ENCODE measurements at places on chromosomes 16 and 17.
A peak's percentile ranks its signal among the peaks of the same experiment; 100 is the strongest.

DNA sequence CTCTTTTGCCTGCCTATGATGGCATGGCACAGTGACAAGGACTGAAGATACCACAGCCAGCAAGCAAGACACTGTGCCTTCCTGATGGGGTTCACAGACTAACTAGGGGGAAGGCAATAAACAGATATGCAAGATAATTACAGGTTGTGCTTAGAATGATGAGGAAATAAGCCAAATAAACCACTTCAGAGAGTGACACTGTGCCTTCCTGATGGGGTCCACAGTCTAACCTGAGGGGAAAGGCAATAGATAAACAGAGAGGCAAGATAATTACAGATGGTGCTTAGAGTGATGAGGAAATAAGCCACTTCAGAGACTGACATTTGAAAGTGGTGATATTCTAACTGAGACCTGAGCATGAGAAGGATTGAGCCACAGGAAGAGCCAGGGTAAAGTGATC, 84.2 kb downstream of the HS3ST2 start:
- DNase-seq, result no peak

GRCh38 chr16:84791088-84791487, 28.7 kb upstream of the CRISPLD2 start:
- no peak for DNase-seq

GRCh38 chr16:85173981-85174751, 61.9 kb upstream of the CIBAR2 start:
- no peak for DNase-seq

DNA sequence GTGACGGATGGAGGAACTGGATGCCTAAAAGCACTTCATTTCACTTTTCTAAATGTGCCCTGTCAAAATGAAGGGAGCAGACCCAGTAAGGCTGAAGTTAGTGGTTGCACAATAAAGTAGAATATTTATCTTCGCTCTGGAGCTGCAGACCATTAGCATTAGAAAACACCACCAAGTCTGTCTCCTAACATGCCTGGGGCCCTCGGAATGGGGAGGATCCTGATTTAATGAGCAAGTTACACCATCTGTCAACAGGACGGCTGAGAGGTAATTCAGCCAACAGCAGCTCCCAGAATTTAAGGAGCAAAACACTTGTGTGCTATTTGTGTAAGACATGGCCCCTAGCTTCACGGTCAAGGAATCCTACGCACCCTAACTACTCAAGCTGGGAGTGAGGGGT, 22.3 kb downstream of the CA10 start:
- DNase-seq, result no peak

DNA sequence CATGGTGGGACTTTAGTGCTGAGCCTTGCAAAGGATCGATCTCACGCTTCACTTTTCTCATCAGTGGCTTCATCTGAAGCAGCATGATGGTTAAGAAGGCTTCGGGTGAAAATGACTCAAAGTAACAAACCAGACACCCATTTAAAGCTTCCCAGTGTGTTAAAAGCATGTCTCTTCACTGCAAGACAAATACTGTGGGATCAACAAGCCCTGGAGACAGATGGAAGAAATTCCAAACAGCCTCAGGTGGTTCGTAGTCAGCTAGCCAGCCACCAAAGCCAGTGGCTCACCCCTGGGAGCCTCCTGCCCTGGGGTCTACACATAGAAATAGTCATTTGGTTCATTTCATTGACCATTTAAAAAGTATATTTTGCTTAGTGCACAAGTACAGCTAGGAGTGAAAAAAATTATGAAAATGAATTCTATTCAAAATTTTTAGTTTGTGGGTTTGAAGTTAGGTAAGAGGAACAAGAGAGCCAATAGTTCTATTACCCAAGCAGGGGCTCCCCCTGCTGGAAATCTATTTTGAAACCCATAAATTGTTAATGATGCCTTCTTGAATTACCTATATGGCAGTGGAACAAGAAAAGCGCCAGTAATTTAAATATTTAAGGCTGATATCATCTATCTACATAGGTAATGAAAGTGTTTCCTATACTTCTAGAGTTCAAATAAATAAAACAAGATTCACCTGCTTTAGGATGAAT, 51.6 kb downstream of the PMP22 start:
- DNase-seq, result no peak

GRCh38 chr16:4214215-4214621, 27.7 kb downstream of the SRL start:
- DNase-seq, result no peak

DNA sequence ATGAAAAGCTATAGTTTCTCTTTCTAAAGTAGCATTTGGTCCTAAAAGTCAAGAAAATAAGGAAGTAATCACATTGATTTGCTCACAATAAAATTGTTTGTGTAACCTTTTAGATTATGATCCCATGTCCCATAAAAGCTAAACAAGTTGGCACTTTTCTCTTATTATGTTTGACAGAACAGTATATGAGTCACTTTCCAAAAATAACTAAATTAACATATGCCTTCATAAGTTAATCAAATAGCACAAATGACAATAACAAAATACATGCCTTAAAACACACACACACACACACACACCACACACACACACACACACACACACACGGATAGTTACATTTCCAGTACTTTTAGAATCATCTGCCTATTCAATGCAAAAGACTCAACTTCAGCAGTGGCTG, 2.8 kb downstream of the MED13 start:
- DNase-seq, result no peak

- DNase-seq, result no peak
These were observed 7.2 kb upstream of the VASN start for GRCh38 chr16:4364196-4365013.

- no peak for DNase-seq
These were observed 1739.1 kb downstream of the TP53TG3F start for GRCh38 chr16:35198223-35199199.

DNA sequence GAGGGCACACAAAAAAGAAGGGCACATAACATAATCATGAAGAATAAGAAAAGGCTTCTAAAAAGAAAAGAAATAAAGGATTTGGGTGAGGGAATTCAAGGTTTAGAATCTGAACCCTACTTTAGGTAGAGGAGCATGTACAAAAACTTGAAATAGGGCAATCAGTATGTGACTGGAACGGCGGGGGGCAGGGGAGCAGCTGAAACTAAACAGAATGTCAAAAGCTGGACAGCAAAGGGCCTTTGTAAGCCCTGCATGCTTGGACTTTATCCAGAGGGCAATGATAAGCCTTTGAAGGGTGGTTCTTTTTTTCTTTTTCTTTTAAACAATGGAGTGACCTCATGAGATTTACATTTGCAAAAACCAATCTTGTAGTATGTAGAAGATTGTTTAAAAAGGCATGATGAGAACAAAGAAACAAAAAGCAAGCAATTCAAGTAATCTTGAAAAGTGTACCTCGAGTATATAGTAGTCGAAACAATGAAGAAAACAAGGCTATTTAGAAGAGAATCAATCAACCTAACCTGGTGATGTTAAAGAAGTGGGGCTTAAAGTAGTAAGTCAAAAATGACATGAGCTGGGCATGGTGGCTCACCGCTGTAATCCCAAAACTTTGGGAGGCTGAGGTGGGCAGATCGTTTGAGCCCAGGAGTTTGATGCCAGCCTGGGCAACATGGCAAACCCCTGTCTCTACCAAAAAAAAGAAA, 46.7 kb upstream of the ANKFY1 start:
- no peak for DNase-seq

- no peak for DNase-seq
These were observed 27.4 kb upstream of the ZNHIT3 start for GRCh38 chr17:36459045-36459444.

- no peak for DNase-seq
These were observed 128.2 kb upstream of the COX10 start for GRCh38 chr17:13940858-13941665.

DNA sequence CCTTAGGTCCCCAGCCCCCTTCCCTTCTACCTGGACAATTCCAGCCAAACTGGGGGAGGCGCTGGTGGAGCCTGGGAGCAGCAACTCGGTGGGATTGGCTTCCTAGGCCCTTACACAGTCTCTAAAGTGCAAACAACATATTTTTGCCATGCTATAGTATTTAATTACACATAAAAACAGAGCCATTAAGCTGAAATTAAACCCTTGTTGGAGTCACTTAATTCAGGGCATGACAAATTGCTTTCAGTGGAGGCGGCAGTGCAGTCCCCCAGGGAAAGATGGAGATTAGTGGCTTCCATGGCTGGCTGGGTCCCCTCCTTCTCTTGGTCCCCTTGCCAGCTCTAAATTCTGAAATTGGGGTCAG, 17.3 kb downstream of the IGFBP4 start:
- no peak for DNase-seq

- no peak for DNase-seq
These were observed 4.6 kb downstream of the SMCR8 start for GRCh38 chr17:18319604-18320256.

- no peak for DNase-seq
These were observed 480 bp downstream of the TXNL4B start for GRCh38 chr16:72092832-72093447.

GRCh38 chr16:1347286-1347855, 4.3 kb downstream of the TSR3 start:
- DNase-seq, result no peak

- DNase-seq, result no peak
These were observed 18.2 kb downstream of the LASP1NB start for GRCh38 chr17:38943607-38944006.

DNA sequence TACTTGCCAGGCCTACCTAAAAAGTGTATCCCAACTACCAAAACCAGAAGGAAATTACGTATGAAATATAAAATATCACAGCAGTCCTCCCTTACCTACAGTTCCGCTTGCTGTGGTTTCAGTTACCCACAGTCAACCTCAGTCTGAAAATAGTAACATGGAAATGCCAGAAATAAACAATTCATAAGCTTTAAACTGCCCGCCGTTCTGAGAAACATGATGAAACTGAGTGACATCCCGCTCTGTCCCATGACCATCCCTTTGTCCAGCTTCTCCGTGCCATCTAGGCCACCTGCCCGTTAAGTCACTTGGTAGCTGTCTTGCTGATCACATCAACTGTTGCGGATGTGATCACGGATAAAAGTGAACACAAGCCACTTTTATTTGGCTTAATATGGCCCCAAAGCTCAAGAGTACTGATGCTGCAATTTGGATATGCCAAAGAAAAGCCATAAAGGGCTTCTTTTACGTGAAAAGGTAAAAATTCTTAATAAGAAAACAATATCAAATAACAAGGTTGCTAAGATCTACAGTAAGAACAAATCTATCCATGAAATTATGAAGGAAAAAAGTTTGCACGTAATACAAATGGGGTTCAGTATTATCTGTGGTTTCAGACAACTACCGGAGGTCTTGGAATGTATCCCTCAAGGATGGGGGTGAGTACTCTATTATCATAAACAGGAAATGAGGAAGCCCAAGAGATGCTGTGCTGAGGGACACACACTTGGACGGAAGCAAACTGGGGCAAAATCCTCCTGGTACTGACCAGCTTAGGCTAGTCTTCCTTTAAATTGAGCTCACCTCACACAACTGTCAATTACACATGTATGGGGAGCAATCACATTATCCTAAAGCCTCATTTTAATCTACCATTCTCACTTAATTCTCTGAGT, 8.2 kb downstream of the USP22 start:
- DNase-seq, result peak; percentile 55

DNA sequence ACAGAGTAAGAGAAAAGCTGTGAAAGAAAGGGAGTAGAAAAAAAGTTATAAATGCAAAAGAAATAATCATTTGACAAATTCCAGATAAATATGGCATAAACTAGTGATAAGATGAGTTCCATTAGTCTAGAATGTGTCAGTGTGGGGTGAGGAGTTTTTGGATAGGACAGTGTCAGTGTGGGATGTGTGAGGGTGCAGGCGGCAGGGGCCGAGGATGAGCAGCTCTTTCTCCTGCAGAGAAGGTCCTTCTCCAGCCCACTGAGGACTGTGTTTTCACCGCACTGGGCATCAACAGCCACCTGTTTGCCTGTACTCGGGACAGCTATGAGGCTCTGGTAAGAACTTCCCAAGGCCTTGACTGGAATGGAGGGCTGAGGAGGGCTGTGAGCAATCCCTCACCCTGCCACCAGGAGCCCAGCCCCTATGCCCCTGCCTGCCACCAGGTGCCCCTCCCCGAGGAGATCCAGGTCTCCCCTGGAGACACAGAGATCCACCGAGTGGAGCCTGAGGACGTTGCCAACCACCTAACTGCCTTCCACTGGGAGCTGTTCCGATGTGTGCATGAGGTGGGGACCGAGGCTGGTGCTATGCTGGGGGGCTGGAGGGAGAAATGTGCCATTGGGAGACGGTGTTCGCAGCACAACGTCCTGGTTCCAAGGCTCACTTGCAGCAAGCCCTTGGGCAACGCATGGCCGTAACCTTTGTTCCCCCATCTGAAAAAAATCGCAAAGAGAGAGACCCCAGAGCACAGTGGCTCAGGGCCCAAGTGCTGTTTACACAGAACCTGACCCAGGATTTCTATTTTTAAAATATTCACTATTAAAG, 13.1 kb downstream of the RAPGEFL1 start:
- no peak for DNase-seq

GRCh38 chr17:30210366-30210765, 25.1 kb downstream of the SLC6A4 start:
- no peak for DNase-seq

DNA sequence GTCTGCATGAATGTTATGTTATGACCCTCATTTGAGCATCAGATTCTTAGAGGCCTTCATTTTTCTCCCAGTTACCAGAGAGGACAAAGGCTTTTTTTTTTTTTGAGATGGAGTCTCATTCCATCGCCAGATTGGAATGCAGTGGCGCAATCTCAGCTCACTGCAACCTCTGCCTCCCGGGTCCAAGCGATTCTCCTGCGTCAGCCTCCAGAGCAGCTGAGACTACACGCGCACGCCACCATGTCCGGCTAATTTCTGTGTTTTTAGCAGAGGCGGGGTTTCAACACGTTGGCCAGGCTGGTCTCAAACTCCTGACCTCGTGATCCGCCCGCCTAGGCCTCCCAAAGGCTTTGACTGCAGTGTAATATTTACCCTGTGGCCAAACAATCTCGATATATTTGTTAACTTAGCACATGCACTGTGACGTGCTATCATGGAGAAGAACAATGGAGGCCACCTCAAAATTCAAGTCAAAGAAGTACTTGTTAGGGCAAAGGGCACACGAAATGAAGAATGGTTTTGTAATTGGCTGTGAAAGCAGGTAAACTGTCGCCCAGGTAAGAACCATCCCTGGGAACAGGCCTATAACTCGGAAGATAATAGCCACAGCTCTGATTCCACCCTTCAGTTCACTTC, 303.4 kb downstream of the SLC39A11 start:
- no peak for DNase-seq

- DNase-seq, result peak; percentile 44
These were observed 7.6 kb downstream of the ADCY7 start for GRCh38 chr16:50273888-50274325.

GRCh38 chr17:38900978-38901656, 24.3 kb upstream of the LASP1NB start:
- peak; percentile 58 for DNase-seq
